ENCODE measurements at places on chromosomes 16 and 17. TPM values are rescaled to one million over a fixed set of nuclear protein-coding genes. Genes with fewer than 3 reads are reported as not detected.

DNA sequence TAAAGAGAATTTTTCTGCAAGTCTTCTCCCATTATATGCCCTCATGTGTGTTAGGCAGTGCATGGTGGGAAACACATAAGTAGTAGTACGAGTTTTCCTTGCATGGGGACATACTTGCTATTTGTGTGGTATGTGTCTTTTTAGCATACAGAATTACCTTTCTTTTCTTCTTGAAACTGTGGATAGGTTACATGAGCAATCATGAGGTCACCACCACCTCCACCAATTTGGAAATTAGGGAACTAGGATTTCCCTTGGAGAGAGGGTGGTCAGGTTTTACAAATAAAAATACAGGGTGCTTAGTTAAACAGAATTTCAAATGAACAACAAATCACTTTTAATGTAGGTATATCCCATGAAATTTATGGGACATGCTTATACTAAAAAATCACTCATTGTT, 16.3 kb upstream of the AMZ2 start:
- H3K4me1 ChIP-seq: peaks cover 16% of the 10 kb centered on the region
- no peaks in the 10 kb centered on the region for H3K27me3 ChIP-seq
- DNase-seq: no peak
- H3K27ac ChIP-seq: no peak overlapping the region
- H3K36me3 ChIP-seq: peaks cover 8% of the 10 kb centered on the region

- no peaks in the 10 kb centered on the region for H3K4me1 ChIP-seq
- no peak overlapping the region for H3K27ac ChIP-seq
- no peaks in the 10 kb centered on the region for H3K36me3 ChIP-seq
- no peaks in the 10 kb centered on the region for H3K27me3 ChIP-seq
These were observed 134.7 kb upstream of the ELAC2 start for GRCh38 chr17:13152501-13152900.

GRCh38 chr17:352421-353212, at the start of gene RPH3AL:
Gene RPH3AL (minus strand): TSS chr17:352807. CDS start chr17:327543, 25,264 bp downstream.
- H3K36me3 ChIP-seq: peaks cover 2% of the 10 kb centered on the region
- H3K27ac ChIP-seq: no peak within 1 kb of the TSS
- H3K4me1 ChIP-seq: no peaks in the 10 kb centered on the region
- H3K4me3 ChIP-seq: no peak within 1 kb of the TSS
- DNase-seq: no peak

DNA sequence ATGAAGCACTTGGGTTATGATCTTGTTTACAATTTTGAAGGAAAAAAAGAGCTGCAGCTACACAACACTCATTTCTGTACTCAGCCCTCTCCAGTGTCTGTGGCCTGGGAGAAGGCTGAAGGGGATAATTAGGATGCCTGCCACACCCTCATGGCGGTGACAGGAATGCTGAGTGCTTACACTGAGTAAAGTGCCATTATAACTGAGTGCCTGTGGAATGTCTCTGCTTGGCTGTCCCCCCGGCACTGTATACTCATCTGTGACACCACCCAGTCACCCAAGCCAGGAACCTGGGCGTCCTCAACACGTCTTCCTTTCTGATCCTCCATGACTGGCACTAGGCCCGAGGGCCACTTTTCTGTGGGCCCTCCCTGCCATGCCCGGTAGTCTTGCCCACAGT, 3.5 kb upstream of the MRPL38 start:
- DNase-seq: no peak
- H3K27ac ChIP-seq: no peak overlapping the region
- H3K4me3 ChIP-seq: no peak overlapping the region

DNA sequence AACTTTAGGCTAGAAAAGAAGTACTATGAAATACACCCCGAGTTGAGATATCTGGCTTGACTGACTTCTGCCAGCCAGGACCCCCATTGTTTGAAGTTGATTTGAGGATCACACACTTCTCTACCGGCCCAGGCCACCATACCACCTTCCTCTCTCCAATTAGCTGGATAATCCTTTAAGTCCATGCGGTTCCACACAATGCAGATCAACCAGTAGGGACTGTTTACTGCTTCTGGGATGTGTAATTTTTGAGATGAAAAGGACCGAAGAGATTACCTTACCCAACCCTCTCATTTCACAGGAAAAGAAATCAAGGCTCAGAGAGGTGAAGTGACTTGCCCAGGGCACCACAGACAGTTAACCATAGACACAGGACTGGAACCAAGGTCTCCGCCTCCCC, 20.5 kb downstream of the ERN1 start:
- peaks cover 4% of the 10 kb centered on the region for H3K36me3 ChIP-seq
- no peak overlapping the region for H3K4me3 ChIP-seq
- H3K4me1 ChIP-seq: peaks cover 9% of the 10 kb centered on the region
- no peak overlapping the region for H3K27ac ChIP-seq
- no peak for DNase-seq
- no peaks in the 10 kb centered on the region for H3K27me3 ChIP-seq

The KLHL10 gene
- total RNA-seq: not detected

DNA sequence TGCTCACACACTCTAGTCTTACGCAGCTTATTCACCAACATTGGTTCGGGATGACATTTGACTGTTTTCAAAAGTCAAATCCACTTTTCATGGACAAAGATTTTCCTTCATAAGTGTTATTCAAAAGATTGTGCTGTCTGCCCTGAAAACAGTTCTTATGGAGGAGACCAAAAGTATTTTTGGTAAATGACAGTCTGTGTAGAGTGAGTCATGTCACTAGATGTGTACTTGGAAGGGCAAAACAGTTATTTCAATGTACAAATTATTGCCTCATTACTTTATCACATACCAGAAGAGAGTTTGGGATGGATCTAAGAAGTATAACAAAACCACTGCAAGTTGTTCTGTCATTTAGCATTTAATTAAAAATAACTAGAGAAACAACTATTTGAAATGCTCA, 265.6 kb downstream of the CDH13 start:
- H3K27me3 ChIP-seq: peaks cover 2% of the 10 kb centered on the region
- no peak overlapping the region for H3K27ac ChIP-seq
- H3K4me3 ChIP-seq: no peak overlapping the region
- H3K36me3 ChIP-seq: no peaks in the 10 kb centered on the region

- peaks cover 2% of the 10 kb centered on the region for H3K27me3 ChIP-seq
- no peak overlapping the region for H3K4me3 ChIP-seq
- H3K36me3 ChIP-seq: no peaks in the 10 kb centered on the region
- no peak overlapping the region for H3K27ac ChIP-seq
These were observed 192.5 kb downstream of the ZNF423 start for GRCh38 chr16:49663081-49664065.

The ATP2C2 gene
- total RNA-seq: not detected
